Activated CD4-positive, CD25-positive, alpha-beta regulatory T cell (primary cell): ENCODE measurements at places on chromosomes 5 and 9.

- no peak for DNase-seq
These were observed 192.2 kb downstream of the HSD17B3 start for GRCh38 chr9:96109680-96110351.

GRCh38 chr5:91024206-91024605 is 358.9 kb downstream of the ARRDC3 start:
- DNase-seq: no peak

- DNase-seq: no peak
These were observed 50.4 kb upstream of the STXBP1 start for GRCh38 chr9:127561491-127562278.

- DNase-seq: no peak
These were observed 127.1 kb upstream of the SLCO6A1 start for GRCh38 chr5:102625928-102626327.

DNA sequence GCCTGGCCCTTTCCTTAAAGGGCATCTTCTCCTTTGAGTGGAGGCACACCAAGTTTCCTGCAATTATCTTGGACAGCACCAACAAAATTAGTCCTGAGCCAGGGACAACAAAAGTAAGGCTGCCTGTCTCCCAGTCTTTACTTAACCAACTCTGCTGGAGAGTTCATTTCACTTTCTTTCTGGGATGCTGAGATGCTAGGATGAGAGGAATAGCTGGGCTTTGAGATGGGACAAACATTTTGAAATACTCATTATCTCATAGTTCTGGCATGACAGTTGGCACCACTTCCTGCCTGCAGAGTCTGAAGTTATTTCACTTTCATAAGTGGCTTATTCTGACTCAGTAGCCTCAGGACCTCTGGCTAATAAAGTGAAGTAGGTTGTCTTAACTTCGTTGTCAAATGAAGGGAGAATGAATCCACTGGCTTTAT is 157.0 kb downstream of the C9orf152 start:
- DNase-seq: no peak

GRCh38 chr5:36298552-36298951 is 3.1 kb downstream of the RANBP3L start:
- no peak for DNase-seq

GRCh38 chr5:132639706-132640130 is 18.3 kb upstream of the IL13 start:
- no peak for DNase-seq

- no peak for DNase-seq
These were observed 45.0 kb downstream of the CDH6 start for GRCh38 chr5:31238497-31238896.

GRCh38 chr5:23026252-23027170 is 173.4 kb upstream of the CDH12 start:
- DNase-seq: no peak

DNA sequence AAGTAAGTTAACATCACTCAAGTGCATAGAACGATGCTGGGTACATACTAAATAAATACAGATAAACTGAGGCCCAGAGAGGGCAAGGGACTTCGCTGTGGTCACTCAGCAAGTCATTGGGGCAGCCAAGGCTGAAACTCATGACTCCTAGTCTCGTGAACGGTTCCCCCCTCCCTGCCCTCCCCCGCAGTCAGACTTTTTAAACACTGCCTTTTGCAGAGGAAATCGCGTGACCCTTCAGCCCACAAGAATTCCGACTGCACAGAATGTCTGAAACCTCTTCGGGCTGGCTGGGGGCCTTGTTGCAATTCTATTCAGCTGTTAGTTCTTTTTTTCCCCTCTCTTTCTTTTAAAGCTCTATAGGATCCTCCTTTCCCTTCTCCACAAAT is 28.1 kb downstream of the NEK6 start:
- DNase-seq: peak; percentile 22

DNA sequence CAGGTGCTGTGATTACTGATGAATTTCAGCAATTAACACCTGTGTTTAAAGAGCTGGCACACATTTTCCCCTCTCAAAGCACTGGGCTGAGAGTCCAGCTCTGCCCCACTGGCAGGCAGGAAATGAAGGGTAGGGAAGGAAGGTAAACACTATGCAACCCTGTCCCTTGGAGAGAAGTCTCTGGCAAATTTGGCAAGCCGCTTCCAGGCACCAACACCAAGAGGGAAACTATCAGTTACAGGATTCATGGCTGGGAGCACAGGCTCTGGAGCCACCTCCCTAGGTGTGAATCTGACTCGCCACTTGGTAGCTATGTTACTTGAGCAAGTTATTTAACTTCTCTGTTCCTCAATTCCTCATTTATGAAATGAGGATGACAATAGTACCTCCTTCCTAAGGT is 3.3 kb downstream of the ANKS6 start:
- no peak for DNase-seq

- DNase-seq: no peak
These were observed 24.8 kb upstream of the TERT start for GRCh38 chr5:1319436-1320256.

DNA sequence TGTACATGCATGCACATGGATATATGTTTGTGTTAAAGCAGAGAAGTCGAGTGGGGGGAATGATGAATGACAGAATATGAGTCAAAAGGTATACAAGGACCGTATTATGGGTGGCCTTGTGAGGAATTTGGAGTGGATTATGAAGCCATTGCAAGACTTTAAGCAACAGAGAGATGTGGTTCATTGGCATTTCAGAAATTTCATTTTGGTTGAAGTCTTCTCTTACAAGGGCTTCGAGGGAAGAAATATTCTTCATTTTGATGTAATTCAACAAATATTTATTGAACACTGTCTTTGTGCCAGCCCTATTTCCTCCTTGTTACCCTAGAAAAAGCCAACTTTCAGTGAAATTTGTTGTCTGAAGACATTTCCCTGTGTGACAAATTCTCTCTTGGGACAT is 83.9 kb upstream of the SLCO6A1 start:
- DNase-seq: no peak

DNA sequence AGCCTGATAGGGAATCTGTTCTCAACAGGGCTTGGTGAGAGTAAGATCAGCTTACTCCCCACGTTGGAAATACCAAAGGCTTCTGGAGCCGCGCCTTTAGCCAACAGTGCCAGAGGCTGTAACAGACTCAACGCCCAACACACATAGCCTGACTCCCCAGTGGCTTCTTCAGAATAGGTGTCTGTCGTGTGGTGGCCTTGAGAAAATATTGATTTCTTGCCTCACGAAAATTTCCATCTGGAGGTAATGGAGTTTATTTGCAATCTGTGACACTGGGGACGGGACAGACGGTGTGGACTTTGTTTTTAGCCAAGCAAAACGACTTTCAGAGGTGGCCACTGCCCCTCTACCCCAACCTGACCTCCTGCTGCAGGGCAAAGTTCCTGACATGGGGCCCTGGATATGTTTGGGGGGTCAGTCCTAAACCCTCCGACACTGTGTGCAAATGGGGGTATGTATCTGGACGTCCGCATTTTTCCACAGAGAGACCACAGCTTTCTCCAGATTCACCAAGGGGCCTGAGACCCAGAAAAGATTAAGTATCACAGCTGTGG is 189.3 kb downstream of the CDK5RAP2 start:
- DNase-seq: no peak

DNA sequence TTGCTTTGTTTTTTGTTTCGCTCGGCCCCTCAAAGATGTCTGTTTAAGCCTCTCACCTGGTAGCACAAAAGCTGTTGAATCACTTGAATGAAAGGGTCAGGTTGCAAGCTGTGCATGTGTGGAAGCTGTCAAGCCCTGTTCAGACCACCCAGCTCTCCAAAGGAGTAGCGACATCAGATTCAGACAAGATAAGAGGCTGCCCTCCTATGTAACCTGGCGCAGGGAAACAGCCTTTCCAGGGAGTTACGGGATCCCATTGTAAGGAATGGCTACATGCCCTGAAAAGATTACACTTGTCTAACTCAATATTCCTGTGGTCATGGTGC is 2.9 kb downstream of the FREM1 start:
- DNase-seq: no peak

- DNase-seq: no peak
These were observed 14.4 kb upstream of the HRCT1 start for GRCh38 chr9:35891646-35892045.

DNA sequence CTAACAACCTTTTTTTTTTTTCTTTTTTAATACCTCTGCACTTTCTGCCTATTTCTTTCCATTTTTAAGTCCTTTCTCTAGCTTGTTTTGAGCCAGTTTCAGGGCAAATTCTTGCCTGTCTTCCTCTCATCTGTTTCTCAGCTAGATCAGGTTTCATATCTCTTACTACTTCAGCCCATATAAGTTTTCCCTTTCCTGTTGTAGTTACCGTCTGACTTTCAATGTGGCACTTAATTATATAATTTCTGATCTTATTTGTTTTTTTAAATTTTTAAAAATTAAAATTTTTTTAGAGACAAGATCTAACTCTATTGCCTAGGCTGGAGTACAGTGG is 104.7 kb upstream of the ELL2 start:
- no peak for DNase-seq

DNA sequence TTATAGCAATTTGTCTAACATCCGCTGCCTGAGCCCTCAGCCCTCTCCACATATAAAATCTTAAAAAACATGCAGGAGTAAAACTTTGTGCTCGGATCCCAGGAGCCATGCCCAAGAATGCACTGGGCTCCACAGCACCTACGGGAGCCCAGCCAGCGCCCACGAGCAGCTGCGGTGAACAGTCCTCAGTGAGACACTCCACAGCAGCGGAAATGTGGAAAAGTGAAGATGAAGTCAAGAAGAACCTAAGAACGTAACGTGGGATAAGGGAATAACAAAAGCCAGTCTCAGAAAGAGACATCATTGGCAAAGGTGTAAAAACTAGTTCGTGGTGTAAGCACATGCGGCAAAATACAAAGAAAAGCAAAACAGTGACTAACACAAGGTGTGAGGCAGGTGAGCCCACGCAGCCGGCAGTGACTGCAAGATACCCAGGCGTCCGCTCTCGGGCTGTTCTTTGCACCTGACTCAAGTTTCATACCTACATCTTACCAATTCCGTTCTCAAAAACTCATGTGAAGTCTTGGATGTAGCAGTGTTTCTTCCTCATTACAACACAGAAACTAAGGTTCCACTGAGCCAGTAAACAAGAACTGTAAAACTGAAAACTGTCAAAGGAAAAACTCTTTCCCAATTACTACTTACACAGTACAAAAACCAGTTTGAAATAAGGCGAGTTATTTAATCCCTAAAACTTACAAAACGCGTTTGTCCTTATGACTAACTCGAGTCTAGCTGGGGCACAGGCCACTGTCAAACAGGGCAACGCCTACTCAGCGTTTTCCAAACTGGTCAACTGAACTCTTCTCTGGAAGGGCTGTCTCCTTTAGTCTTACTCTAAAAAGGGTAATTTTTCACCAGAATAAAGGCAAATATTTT is 1.7 kb downstream of the CAMSAP1 start:
- no peak for DNase-seq

DNA sequence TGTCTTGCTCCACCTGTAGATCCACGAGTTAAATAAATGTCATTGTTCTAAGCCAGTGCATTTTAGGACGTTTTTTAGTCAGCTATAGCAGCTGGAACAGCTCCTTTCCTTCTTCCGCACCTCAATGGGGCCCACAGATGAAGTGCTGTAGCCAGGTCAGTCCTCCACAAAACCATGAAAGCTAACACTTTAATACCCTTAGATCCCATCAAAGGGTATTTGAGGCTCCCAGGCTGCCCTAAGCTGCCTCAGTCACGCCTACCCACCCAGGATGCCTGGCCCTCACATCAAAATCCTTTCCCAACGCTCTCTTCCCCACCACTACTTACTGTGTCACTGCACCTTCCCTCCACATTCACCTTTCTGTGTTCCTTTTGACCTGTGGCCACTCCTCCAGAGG is 44.1 kb upstream of the ACO1 start:
- no peak for DNase-seq

DNA sequence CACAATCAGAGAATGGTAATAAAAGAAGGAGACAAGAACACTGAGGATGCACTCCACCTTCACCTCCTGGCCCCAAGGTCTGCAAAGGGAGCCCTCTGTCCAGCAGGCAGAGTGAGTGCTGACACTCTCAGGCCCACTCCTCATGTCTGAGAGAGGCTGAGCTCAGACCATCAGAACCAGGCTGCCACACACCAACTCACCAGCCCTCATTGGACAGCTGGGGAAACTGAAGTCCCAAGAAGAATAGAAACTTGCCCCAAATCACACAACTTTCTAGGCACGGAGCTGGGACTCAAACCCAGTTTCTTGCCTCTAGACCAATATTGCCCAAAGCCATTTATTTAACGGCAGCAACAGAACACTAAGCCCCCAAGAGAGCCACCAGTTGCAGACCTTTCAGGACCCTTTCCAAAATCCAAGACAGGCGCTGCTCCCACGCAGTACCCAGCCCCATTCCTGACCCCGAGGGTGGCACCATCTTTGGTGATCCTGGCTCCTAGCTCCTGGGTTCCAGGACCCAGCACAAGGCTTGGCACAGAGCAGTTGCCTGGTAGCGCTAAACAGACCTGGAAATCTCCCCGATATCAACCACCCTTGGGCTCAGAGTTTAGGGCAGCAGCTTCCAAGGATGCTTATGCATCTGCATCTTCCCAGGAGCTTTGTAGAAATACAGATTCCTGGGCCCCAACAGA is 192.4 kb downstream of the GABBR2 start:
- DNase-seq: no peak

- no peak for DNase-seq
These were observed 63.7 kb downstream of the HABP4 start for GRCh38 chr9:96513622-96514021.

GRCh38 chr5:5246736-5247135 is 106.6 kb downstream of the ADAMTS16 start:
- DNase-seq: no peak

- DNase-seq: no peak
These were observed 15.5 kb downstream of the AKNA start for GRCh38 chr9:114371973-114372917.

GRCh38 chr5:132674671-132675506 is 1.1 kb downstream of the IL4 start:
- no peak for DNase-seq

DNA sequence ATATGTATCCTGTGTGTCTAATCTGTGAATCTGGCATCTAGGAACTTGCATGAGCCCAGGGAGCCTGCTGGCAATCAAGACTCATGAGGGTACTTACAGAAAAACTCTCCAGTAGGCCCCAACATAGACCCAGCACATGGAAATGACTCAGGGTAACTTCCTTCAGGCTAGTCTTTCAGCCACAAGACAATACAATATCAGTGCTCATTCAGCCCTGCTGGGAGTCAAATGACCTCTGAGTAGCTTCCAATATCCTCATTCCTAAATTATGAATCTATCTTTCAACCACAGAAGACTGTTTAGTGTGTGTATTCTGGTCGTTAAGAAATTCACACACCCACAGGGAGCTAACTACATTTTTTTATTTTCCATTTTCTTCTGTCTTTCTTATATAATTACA is 1273.0 kb downstream of the EFNA5 start:
- DNase-seq: no peak
